CD4-positive, alpha-beta T cell treated with Interleukin-4 for 4 hours (primary cell): ENCODE measurements at places on chromosomes 3 and 15.

GRCh38 chr15:41850482-41851166 is 12.0 kb downstream of the PLA2G4B start:
- DNase-seq: no peak

DNA sequence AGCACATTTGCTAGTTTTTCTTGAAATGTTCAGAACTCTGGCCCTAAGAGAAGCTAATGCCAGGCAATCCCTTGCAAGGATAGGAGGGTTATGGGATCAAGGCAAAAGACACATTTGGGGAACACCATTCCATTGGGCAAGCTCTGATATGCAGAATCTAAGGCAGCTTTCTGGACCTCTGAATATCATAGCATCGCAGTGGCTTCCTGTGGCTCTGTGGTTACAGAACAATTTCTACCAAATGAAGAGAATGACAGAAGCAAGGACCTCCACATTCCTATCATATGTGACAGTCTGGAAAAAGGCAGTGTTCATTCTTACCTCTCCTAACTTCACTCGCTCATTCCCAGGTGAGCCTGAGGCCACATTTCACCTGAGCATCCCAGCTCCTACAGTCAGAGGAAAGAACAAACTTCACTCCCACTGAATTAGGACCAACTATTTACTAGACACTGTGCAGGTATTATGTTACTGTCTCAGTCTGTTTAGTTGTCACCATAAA is 836.1 kb upstream of the CFAP20DC start:
- no peak for DNase-seq

DNA sequence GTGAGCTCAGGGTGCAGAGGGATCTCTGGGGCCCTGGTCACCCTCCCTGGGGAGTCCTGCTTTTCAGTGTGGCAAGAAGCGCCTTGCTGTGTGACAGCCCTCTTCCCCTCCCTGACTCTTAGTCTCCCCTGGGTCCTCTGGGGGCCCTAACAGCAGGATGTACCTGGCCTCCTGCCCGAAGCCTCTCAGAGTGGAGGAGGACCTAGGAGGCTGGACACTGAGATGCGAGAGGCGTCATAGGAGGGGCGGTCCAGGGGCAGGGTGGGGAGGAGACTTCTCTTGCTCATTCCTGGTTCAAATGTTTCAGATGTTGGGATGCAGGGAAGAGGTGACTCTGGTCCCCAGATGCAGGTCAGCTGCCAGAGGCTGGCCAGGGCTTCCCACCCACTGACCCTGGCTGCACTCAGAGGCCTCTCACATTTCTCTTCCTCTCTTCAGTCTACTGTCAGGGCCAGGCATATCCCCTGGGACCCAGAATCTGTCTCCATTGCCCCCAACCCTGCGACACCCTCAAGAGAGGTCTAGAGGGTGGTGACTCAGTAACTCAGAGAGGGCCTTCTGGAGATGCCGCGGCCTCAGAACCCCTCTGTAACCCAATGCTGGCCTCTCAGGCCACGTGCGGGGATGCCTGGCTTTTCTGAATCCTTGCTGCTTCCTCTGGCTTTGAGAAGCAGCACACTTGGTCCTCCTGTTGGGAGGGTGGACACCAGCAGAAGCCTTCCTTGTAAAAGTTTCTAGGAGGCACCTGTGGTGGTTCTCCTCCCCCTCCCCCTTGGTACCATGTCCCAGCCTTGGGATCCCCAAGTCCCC is 25.9 kb downstream of the SNX33 start:
- DNase-seq: no peak

DNA sequence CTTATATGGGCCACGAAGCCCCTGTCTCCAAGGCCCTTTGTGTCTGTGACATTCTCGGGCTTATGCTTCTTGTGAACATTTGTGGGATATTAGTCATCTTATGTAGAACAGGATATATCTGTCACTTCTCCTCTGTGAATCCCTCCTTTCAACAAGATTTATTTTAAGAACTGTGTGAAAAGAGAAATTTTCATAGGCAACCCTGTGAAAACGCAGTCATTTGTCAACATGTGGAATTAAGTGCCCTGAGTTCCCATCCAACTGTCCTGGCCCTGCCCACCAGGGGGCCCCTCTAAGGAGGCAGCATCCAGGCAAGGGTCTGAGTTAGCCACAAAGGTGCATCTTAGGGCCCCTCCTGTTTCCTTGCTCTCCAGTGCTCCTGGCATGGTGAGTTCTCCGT is 76.8 kb upstream of the CHRNA7 start:
- DNase-seq: no peak

DNA sequence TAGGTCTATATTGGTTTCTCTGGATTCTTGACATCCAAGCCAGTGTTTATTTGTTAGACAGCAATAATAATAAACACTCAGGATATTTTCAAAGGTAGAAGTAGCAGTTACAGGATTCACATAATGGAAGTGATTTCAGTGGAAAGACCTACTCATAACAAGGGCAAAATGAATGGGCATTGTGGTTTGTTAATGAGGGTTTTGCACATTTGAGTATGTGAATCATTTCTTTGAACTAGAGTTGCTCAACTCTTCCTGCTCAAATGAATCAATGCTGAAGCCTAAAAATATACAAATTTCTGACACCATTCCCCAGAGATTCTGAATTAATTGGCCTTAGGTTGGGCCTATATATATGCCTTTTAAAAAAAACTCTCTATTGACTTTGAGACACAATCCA is 4.1 kb upstream of the COL6A5 start:
- DNase-seq: no peak

- no peak for DNase-seq
Measured at GRCh38 chr3:45611628-45612081, 17.1 kb downstream of the LIMD1 start.

DNA sequence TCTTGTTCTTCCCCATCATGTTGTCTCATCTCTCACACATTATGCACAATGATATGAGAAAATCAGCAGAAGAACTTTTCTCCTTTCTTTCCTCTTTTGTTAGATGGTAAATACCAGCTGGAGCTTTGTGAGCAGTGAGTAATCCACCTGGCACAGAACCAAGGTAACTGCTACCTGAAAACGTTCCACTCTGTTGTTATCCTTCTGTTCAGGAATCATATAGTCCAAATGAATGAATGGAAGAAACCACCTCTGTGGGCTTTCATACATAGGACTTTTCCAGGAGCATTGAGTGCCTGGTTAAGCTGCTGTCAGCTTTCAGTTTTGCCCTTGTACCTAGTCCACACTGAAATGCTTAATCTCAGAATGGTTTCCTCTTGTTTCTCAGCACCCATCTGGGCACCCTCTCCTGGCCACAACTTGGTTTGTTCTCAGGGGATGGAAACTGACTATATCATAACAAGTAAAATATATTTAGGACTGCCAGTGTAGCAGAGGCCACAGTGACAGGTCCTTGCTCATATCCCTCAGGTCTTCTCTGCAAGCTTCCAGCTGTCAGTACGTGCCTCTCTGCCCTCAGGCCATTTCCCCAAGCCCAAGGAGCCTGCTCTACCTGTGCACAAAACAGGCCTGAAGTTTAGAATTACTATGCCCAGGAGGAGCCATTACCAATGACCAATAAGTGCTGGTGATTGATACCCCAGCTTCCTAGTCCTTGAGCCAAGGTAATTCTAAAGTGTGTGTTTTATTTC is 23.5 kb upstream of the SLC4A7 start:
- no peak for DNase-seq

DNA sequence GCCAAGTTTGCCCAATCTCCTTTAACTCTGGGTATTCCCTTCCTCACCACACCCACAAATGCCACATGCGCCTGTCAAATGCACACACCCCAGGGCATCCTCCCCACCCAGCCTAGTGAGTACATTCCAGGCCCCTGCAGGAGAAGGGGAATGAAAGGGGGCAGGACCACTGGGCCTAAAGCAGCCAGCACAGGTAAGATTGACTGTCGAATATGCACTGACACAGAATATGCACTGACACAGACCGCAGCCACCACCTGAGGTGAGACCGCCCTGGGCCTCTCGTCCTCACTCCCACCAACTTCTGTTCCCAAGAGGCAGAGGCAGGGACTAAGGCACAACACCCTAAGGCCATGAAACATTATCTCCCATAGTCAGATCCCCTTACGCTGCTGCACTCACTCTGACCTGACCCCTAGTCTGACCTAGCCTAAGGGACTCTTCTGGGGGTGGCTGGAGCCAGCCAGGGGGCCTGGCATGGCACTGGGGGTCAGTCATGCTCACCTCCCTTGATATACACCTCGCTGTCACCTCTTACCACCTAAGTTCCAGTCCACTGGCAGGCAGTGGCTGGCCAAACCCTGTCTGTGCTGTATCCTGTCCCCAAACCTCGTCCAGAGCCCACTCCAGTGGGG is 10.8 kb downstream of the AP3B2 start:
- DNase-seq: no peak

DNA sequence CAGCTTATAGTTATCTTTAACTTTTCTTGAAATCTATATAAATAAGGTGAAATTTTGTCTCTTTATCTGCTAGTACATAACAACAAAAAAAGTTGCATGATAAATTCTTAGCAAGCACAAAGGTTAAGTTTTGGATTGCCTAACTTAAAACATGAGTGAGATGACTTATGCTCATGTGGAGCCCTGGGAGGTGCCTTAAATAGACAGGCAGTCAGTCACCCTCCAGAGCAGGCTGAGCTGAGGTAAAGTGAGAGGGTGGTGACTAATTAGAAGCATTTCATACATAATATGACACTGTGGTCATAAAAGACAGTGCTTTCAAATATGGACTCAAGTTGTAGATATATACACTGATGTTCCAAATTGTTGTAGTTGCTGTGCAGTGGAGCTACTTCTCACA is 14.6 kb upstream of the MME start:
- DNase-seq: no peak

GRCh38 chr3:159832024-159832423 is 156.6 kb upstream of the IL12A start:
- DNase-seq: no peak

DNA sequence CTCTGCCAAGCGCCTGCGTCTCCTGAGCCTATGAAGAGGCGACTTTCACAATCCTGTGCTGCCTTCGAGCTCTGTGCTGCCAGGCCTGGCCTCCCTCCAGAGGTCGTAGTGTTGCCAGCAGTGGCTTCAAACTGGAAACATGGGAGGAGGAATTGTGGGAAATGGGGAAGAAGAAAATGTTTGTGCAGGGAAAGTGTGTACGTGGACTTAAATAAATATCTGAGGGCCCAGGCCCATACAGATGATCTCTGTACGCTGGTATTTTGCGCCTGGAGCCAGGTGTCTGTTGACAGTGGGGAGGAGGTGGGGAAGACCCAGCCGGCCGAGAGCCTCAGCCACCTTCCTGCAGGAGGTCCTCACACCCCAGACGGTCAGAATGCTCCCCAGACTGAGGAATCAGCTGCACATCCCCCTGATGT is 44.6 kb downstream of the ZBTB38 start:
- no peak for DNase-seq
